CD8-positive, alpha-beta memory T cell (primary cell): ENCODE measurements at places on chromosomes 5 and 9. TPM values are rescaled to one million over a fixed set of nuclear protein-coding genes. Genes with fewer than 3 reads are reported as not detected.

RMRP gene
- 7,718 TPM for total RNA-seq

SLC6A7 gene
- total RNA-seq, result not detected

APBA1 gene
- 0.09 TPM for total RNA-seq

LHX3 gene
- not detected for total RNA-seq

NEUROG1 gene
- total RNA-seq, result not detected

DNA sequence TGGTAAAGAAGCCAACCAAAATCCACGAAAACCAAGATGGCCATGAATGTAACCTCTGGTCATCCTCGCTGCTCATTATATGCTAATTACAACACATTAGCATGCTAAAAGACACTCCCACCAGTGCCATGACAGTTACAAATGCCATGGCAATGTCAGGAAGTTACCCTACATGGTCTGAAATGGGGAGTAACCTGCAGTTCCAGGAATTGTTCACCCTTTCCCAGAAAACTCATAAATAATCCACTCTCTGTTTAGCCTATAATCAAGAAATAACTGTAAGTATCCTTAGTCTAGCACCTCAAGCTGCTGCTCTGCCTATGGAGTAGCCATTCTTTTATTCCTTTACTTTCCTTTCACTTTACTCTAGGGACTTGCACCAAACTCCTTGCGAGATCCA lies 160.6 kb downstream of the EFNA5 start:
- DNase-seq, result no peak
